Activated gamma-delta T cell (primary cell): ENCODE measurements at places on chromosomes 4 and X.

GRCh38 chr4:2722033-2722432 lies 34.1 kb downstream of the TNIP2 start:
- DNase-seq, result no peak

DNA sequence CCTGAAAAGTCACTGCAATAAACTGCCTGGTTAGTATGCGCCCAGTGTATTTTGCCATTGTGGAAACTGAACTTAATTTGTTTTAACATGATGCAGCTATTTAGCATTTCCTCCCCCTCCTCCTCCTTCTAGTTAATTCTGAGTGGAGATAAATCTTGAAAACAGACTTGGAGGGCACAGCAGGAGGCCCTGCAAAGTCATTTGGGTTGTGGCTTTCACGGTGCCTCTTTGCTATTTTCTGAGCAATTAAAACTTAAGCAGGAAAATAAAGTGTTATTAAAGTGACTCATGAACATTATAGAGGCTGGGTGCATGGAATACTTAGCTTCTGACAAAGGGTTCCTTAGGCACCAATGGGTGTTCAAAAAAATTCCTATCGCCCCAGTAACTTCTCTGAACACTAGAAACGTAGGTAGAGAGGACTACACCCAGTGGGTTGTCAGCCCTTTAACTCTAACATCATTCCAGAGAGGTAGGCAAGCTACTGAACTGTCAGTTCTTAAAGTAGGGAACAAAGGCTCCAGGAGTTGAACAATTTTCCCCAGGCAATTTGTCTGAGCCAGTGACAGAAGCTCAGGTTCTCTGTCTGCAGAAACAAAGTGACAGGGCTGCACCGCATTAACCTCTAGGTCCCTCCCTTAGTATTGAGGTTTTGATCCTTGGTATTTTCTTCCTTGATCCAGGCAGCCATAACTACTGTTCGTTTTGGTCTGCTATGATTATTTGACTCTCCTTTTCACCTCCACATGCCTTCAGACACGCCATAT lies 158.3 kb upstream of the KIT start:
- DNase-seq, result no peak

DNA sequence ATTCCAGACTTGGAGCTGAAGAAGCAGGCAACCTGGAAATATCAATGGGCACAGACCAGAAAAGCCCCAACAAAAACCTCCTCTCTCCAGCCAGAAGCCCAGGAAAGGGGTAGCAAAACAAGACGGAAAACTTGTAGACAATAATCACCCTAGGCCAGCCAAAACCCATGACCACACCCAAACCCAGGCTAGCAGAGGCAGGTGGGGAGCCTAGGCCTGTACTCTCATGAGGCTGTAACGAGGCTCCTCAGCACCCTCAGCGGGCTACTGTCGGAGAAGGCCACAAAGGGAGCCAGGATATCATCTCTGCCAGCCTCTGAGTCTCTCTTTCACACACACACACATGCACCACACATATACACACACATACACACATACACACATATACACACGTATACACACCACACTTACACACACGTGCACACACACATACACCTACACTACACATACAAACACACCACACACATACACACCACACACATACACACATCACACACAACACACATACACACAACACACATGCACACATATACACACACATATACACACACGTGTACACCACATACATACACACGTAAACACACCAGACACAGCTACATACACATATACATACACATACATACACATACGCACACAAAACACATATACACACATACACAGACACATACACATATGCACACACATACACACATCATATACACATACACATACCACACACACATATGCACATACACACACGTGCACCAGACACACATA lies 90.6 kb downstream of the FHDC1 start:
- no peak for DNase-seq

DNA sequence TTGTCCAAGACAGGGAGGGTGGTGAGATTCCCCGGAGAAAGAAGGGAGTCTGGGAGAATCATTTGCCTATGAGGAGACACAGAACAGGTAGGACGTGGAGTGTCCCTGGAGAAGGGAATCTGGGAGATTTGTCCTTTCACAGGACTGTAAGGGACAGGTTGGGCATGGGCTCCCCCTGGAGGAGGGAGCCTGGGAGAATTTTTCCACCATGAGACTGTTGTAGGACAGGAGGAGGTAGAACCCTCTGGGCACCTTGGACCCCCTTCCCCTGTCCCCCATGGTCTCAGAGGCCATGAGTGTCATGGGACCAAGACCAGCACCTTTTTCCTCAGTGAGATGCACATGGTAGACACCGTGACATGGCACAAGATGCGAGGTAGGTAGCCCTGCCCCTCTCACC lies 2.8 kb downstream of the PORCN start:
- DNase-seq, result no peak

DNA sequence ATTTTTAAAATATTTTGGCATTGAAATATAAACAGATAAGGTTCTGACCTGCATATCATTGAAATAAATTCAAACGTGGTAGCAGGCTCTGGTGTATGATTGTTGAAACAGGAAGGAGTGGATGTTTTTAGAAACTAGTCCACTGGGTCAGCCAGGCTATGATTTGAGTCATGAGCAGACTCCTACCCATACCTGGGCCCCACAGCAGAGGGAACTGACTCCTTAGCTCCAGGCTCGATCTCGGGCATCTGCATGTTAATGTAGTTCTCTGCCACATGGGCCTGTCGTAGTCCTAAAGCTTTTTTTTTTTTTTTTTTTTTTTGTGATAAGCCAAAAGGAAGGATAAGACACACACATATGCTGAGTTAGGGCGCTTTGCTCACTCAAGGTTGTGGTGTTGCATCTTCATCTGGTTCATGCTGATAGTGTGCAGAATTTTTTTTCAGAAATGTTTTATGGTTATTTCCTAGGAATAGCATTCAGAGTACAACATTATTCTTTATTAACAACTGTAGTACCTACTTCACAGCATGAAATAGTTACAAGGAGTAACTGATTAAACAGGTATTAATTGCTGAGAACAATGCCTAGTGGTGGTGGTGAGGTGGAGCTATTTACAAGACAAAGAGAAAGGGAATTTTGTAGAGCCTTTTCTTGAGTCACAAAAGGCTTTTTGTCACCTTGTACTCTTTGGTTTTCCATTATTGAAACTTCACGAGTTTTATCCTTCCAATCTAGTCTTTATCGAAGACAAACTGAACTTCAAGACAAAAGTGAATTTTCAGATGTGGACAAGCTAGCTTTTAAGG lies 27.3 kb downstream of the OFD1 start:
- no peak for DNase-seq

DNA sequence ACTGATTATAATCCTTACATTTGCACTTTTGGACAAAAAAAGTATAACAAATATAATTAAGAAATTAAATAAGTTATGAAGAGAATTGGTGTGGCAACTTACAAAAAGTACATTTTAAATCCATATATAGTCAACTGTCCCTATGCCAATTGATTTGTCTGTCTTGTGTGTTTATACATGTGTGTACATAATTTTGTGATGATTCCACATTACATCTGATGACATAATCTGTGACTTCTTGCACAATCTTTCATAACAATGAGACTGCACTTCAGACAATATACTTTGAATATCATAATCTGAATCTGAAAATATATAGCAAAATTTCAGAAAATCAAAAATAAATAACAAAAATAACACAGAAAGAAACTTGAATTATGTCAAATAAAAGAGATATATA lies 953.4 kb downstream of the FAT4 start:
- DNase-seq, result no peak

- DNase-seq, result no peak
Observed at GRCh38 chr4:44493924-44494323, 45.3 kb upstream of the KCTD8 start.
